ENCODE measurements at places on chromosomes 3 and 15. TPM values are rescaled to one million over a fixed set of nuclear protein-coding genes. Genes with fewer than 3 reads are reported as not detected.

GRCh38 chr15:94021621-94022320, 209.6 kb upstream of the MCTP2 start:
- no peak for DNase-seq

DNA sequence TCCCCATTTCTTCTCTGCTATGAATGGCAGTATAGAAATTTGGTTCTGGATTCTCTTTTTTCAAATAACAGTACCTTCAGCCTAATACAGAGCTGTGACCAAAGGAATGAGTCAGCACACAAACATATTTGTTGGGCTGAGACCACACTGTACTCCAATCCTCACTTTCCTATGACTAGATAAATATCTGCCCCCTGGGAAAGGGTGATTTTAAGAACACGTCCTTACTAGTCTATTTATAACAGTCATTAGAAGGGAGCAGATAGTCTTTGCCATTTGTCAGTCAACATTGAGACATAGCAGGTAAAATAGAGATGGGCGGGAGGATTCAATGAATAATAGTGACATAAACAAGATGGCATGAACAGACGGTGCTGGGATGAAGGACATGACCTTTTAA, 461.3 kb downstream of the MCTP2 start:
- DNase-seq: no peak

- no peak for DNase-seq
Observed at GRCh38 chr3:39276746-39277145, 3.1 kb downstream of the CX3CR1 start.

GRCh38 chr3:63050548-63051177, 175.4 kb upstream of the CADPS start:
- no peak for DNase-seq

GRCh38 chr15:93941697-93942096, 289.7 kb upstream of the MCTP2 start:
- no peak for DNase-seq

- DNase-seq: no peak
Observed at GRCh38 chr3:169613053-169613803, 50.3 kb downstream of the MECOM start.

DNA sequence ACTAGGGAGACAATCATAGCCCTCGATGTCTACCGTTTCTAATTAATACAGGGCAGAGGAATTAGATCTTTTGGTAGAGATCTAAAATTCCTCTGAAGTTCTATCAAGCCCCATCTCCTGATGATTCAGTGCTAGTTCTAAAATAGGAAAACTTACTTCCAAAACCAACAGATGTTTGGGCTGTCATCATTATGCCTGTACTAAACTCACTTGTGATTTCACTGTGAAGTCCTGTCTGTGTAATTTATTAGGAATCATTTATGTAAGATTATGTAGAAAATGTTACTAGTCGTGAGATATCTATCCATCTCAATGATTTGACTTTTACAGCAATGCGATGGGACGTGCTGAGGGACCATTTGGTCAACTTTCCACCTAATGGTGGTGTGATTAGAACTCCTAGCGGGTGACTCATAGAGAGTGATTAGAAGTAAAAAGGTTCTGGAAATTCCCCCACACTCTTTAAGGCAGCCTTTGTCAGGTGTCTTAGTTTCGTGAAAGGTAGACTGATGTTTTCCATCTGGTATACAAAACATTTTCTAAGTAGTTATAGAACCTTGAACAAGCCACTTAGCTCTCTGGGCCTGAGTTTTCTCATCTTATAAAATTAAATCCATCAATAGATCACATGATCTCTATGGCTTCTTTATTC, 34.2 kb downstream of the LIPC start:
- DNase-seq: no peak

DNA sequence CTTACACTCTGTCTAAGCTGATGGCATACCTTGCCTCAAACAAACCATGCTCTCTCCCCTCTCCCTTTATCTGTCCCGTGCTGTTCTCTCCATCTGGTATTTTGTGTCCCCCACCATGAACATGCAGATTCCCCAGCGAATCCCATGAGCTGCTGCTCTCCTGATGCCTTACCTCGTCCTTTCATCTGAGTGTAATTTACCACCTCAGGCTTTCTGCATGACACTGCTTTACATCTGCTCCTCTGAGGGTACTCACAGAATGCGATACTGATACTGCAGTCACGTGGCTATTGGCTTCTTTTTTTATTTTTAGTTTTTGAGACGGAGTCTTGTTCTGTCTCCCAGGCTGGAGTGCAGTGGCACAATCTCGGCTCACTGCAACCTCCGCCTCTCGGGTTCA, 341.7 kb downstream of the PTPRG start:
- no peak for DNase-seq

- no peak for DNase-seq
Observed at GRCh38 chr15:52427804-52428203, 100.9 kb downstream of the MYO5A start.

- no peak for DNase-seq
Observed at GRCh38 chr15:59941612-59942011, 62.5 kb upstream of the FOXB1 start.

DNA sequence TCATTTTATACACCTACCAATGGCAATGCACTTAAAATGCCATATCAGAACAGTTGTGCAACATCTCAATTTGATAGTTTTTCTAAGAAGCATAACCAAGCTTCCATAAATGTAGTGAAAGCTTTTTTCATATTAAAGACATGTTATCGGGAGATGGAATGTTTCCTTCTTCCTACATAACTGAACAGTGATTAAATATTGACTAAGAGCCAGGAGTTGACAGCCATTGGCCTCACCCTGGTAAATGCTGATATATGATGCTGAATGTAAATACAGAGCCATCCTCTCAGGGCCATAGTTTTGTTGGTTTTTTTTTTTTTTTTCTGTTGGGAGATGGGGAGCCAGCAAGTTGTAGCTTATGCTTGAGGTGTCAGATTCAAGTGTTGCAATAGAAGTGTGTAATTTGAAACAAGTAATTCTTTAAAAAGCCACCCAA, 203.3 kb upstream of the IL12A start:
- no peak for DNase-seq

DNA sequence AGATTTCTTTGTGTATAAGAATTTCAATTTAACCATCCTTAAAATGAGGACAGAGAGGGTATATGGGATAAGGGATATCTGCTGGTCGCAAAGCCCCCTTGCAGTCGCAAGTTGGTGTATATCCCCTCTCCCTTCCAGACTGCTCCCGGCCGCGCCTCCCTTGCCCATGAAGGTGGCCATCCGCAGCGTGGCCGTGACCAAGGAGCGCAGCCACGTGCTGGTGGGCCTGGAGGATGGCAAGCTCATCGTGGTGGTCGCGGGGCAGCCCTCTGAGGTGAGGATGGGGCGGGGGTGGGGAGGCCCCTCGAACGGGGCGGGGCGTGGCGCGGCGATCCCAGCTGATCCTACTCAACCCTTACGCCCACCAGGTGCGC, 29.4 kb downstream of the NBEAL2 start:
- DNase-seq: no peak

DNA sequence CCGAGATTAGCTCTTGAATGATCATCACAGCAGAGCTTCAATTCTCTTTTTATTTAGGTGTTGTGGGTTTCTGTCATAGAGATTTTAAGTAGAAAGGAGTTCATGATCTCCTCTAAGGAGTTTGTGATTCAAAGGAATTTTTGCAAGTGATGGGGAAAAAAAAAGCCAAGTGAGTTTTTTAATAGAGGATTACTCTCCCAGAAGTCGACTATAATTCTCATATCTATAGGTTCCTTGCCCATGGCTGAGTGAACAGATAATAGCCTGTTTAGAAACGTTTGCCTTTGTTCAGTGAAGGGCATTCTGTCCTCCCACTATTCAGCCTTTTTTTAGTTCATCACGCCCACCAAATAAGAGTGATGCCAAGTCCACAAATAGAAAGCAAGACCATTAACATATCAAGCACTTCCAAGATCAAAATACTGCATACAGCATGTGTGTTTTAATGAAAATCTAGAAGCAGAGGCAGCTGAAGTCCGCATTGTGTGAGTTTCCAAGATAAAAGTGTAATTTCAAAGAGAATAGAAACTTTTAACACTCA, 398.4 kb upstream of the CNTN3 start:
- no peak for DNase-seq

- no peak for DNase-seq
Observed at GRCh38 chr3:107387555-107387954, 10.3 kb downstream of the CCDC54 start.

GRCh38 chr3:55570271-55570711, 83.2 kb upstream of the WNT5A start:
- no peak for DNase-seq

GRCh38 chr15:52331490-52332240, 36.1 kb upstream of the MYO5C start:
- DNase-seq: peak; percentile 67

GRCh38 chr15:31173790-31174450, 72.4 kb upstream of the TRPM1 start:
- DNase-seq: no peak

GRCh38 chr15:90106522-90107117, 4.4 kb upstream of the IDH2 start:
- no peak for DNase-seq

GRCh38 chr3:116940719-116941118, 231.1 kb downstream of the TUSC7 start:
- DNase-seq: no peak

- no peak for DNase-seq
Observed at GRCh38 chr3:63352008-63352279, 73.8 kb downstream of the SYNPR start.

DNA sequence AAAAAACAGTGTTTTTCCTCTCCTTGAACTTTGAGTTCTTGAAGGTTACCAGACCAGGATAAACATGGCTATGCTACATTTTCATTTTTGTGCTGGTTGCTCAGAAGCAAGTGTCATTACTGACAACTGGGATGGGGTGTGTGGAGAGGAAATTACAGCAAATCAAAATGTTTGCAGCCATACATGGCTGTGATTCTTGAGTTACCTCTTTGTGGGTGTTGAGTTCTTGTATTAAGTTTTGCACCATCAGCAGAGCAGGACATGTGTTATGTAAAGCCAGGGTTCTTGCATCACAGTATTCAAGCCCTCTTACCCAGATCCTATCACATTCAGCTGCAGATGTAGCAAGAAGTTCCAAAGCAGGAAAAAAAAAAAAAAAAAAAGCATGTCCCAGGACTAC, 53.9 kb upstream of the ATOSA start:
- DNase-seq: peak; percentile 23

Gene NME9
- 0.17 TPM for polyA plus RNA-seq

Gene RARB
- polyA plus RNA-seq: not detected

Gene CASR
- polyA plus RNA-seq: not detected

Gene B3GNT5
- 0.22 TPM for polyA plus RNA-seq

Gene FOXB1
- polyA plus RNA-seq: not detected

All from B cell (primary cell).